Stimulated activated CD8-positive, alpha-beta memory T cell treated with anti-CD3 and anti-CD28 coated beads, Interleukin-4, amount 100 ng/mL, for 1 hour (primary cell): ENCODE measurements at places on chromosomes 3 and 15.

GRCh38 chr3:12484983-12485327 is 675 bp downstream of the TSEN2 start:
- DNase-seq = no peak

DNA sequence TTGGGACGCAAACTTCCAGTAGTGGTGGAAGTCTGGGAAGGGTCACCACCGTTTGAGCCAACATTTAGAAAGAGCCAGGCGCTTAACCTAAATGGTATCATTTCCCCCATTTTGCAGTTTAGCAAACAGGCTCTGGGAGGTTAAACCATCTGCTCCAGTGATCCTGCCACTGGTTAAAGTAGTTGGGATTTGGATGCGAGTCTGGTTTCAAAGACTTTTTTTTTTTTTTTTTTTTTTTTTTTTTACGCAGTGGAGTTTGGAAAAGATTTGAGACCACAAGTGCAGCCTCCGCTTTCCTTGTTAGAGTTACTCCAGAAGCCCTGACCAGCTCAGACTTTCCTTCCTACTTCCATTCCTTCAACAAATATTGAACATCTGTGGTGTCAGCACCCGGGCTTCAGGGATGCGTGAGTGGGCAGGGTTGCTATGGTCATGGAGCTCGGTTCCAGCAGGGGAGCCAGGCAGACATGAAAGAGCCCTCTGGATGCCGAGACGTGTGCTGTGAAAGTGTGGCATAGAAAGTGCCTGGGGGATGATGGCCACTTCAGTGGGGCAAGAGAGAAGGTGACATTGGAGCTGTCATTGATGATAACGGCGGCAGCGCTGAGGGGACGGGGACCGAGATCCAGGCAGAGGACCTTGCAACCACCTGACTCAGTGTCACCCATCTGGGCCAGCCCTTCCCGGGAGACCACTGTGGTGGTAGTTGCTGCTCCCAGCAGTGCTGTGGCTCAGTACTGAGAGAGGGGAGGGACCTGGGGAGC is 1.1 kb upstream of the RNU6-1 start:
- no peak for DNase-seq

GRCh38 chr15:75449585-75450306 is 1.7 kb downstream of the SIN3A start:
- no peak for DNase-seq

- DNase-seq = no peak
Measured at GRCh38 chr15:70604666-70605315, 158.6 kb downstream of the UACA start.

- no peak for DNase-seq
Measured at GRCh38 chr3:8519774-8520448, 18.3 kb downstream of the LMCD1 start.

DNA sequence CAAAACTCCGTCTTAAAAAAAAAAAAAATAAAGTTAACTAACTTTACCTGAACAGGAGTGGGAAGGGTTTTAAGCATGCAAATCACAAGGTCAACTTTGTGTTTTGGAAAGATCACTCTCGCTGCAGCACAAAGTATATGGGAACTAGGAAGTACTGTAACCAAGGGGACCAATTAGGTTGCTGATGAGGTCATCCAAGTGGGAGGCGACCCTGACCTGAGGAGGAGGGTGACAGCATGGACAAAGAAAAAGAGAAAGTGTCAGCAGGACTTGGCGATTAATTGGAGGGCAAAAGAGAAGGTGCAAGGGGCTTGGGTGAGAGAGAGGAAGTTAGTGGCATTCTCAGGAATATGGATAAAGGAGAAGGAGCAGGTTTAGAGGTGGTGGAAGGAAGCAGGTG is 89.5 kb upstream of the ZBED2 start:
- DNase-seq = no peak

GRCh38 chr15:101288905-101289513 is 6.0 kb downstream of the SNRPA1 start:
- DNase-seq = no peak

GRCh38 chr3:42090973-42091731 is at the start of gene TRAK1:
TSS of gene TRAK1 (plus strand) at chr3:42091357. CDS start at chr3:42091470, 113 bp downstream.
- no peak for DNase-seq

- DNase-seq = no peak
Measured at GRCh38 chr3:32002561-32003368, 21.2 kb downstream of the ZNF860 start.

DNA sequence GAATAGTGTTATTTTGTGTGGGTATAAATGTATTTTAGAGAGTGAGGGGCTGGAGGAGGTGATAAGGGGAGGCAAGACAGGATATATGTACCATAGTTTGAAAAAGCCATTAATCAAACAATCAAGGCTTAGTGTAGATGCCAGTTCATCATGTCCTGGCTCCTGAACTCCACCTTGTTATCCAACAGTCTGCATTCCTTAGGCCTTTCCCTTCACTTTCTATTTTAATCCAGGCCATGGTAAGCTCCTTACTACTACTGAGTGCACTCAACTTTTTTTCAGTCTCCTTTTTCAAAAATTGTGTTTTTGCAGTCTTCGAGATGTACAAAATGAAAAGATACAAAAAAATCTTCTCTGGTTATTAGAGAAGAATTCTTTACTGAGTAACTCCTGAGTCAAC is 700.5 kb upstream of the NAALADL2 start:
- DNase-seq = no peak

- DNase-seq = no peak
Measured at GRCh38 chr3:73509066-73509465, 115.7 kb downstream of the PDZRN3 start.

DNA sequence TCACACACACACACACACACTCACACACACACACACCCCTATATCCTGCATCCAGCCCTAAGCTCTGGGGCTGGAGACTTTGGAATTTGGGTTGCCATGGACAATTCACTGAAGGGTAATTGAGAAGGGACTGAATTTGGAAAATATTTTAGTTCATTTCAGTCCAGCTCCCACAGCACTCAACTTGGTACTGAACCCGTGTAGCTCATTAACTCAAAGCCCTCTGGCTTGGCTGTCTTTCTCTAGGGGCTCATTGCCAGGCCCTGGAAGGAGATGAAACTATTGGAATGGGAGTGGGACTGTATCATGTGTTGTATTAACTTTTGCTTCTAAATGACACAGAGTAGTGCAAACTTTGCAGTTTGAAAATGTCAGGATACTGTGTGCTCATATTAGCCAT is 157.3 kb downstream of the EPHB1 start:
- DNase-seq = no peak
